ENCODE measurements at places on chromosomes 1 and 21.

GRCh38 chr1:42206164-42206563 lies 41.6 kb upstream of the GUCA2A start:
- no peak for DNase-seq

GRCh38 chr1:162997499-162998285 lies 71.5 kb upstream of the RGS4 start:
- DNase-seq: no peak

GRCh38 chr1:31101147-31101502 lies 35.6 kb upstream of the PUM1 start:
- no peak for DNase-seq

GRCh38 chr1:224058303-224058702 lies 55.6 kb upstream of the FBXO28 start:
- DNase-seq: no peak

DNA sequence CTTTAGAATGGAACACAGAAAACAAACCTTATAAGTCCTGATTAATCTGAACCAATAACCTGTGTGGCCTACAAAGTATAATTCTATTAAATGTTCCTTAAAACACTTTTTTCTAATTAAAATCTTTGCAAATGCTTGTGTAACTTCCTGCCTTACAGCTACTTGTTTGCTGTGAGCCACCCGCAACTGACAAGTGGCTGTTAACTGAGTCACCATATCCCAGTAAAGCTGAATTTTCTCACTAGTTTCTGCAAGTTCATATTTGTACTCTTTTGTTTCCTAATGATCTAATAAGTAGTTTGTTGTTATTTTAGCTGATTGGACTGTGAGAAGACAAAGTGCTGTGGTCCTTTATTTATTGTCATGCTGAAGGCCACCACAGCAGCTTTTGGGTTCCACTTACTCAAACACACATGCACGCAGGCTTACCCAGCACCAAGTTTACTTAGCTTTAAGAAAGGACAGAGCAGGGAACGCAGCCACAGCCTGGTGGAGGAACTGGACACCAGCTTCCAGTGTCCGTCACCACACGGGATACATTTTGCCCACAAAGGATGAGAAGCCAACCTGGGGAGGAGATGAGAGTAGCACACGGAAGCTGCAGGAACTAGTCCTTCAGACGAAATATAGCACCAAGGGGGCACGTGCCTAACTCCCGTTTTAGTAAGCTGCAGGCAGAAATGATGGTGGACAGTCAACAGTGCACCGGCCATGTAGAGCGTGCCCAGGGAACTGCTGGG lies 47.8 kb downstream of the LCA5L start:
- DNase-seq: peak; percentile 71

DNA sequence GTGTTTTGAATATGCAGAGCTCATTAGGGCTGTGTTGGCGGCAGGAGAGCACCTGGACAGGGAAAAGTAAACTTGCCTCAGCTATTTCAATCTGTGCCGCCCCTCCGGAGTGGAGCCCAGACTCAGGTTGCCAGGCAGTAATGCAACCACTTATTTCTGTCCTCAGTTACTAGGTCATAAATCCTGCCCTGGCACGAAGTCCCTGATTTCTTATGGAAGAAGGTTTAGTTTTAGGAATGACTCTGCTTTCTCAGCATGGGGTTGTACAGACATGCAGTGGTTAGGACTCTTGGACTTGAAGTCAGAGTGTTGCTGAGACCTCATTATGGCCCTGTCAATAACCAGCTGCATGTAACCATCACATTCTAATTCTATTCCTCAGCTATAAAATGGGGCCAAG lies 98.3 kb upstream of the FGGY start:
- DNase-seq: no peak

DNA sequence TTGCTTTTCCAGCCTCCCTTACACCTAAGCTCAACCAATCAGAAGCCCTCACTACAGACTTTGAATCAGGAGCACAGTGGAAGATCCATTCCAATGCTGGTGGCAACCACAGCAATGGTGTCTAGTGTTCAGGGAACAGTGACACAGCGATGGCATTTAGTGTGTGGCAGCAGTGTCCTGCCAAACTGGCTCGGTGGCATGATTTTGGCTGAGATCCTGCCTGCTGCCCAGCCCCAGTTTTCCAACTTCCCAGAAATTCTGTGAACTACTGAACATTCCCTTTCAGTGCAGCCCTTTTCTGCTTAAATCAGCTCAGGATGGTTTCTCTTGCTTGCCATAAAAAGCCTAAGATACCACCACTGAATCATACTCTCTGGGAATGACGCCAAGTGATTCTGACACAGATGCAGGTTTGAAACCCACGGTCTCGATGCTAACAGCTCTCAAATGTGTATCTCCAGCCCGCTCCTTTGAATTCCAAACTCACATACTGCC lies 8.8 kb downstream of the ASAP3 start:
- no peak for DNase-seq

DNA sequence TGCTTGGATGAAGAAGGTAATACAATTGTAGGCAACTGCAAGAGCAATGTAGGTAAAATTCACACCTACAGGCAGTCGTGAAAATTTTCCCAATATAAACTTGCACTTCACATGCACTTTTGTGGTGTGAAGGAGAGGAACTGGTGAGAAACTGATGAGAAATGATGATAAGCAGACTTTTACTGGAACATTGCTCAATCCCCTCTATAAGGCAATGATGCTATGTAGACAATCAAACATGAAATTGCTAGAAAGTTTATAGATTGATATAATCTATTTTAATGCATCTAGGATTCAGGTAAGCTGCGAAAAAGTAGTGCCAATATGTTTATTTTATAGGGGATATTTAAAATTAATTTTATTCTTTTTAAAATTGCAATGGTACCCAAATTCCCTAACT lies 802.2 kb downstream of the KCNT2 start:
- no peak for DNase-seq

GRCh38 chr1:184093071-184093470 lies 41.5 kb downstream of the TSEN15 start:
- no peak for DNase-seq

DNA sequence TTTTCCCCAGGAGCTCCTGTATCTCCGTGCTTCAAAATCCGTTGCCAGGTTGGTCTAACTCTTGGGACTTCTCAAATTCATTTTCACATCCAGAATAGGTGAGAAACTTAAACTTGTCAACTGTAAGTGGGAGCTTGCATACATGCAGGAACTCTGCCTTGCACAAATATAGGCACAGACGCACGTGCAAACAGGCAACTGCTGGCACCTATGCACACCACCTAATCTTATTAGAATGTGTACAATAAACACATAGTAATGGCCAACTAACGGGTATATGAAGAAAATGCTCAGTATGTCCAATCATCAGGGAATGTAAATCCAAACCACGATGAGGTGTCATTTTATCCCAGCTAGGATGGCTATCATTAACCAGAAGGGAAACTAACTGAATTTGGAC lies 22.6 kb upstream of the FCGR2A start:
- no peak for DNase-seq

Data from SIG-M5 (cell line).